Kidney tubule cell (primary cell): ENCODE measurements at places on chromosomes 16 and 17.

DNA sequence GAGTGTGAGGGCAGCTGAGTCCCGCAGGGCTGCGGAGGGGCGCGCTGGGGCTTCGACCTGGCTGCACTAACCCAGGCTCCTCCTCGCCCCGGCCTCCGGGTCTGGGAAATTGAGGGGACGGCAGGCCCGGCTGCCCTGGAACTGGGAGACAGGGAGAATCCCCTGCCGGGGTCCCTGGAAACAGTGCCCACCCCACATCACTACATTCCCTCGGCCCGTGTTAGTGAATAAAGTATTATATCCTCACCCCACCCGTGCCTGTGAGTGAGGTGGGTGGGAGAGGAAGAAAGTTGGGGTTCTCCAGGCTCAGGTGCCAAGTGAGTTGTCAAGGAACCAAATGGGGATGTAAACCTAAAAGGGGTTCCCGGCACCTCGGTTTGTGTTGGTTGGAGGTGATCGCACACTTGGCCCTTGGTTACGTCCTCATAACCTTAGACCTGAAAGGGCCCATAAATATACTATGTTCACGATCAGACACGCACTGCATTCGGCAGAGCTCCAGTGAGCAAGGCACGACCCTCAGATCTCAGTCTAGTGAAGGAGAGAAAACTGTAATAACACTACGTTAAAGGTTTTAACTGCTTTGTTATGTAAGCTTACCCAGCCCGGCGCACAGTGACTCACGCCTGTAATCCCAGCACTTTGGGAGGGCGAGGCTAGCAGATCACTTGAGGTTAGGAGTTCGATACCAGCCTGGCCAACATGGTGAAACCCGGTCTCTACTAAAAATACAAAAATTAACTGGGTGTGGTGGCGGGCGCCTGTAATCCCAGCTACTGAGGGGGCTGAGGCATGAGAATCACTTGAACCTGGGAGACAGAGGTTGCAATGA, 11.2 kb downstream of the ZNF771 start:
- no peak for DNase-seq

GRCh38 chr16:1792836-1793577, 498 bp downstream of the IGFALS start:
- DNase-seq = no peak

DNA sequence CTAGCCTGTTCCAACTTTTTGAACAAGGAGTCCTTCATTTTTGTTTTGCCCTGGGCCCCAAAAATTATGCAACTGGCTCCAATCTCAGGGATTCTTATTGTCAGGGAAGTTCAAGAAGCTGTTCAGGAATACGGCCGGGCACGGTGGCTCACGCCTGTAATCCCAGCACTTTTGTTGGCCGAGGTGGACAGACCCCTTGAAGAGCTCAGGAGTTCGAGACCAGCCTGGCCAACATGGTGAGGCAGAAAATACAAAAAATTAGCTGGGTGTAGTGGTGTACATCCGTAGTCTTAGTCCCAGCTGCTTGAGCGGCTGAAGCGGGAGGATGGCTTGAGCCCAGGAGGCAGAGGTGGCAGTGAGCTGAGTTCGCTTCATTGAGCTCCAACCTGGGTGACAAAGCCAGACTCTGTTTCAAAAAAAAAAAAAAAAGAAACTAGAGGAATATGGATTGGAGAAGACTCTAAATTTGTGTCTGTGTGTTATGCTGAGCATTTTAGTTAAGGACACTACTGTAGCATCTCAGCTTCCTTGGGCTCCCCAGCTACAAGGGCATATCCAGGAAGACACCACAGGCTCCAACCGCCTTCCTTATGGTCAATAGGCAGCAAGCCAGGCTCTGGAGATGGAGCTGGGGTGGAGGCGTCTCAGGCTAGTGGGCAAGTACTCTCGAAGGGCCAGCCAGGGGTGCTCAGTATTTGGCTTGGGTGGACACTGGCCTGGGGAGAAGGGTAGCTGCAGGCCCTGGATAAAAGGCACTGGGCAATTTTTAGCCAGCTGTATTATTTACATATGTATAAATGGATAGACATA, 56.8 kb upstream of the CREBBP start:
- no peak for DNase-seq

- peak; percentile 33 for DNase-seq
These were observed 47.0 kb downstream of the SKAP1 start for GRCh38 chr17:48382989-48383388.

GRCh38 chr17:38894276-38894675, 24.4 kb downstream of the LASP1 start:
- DNase-seq = no peak

GRCh38 chr16:6189216-6189615, 1091.6 kb upstream of the EEF2KMT start:
- DNase-seq = no peak

DNA sequence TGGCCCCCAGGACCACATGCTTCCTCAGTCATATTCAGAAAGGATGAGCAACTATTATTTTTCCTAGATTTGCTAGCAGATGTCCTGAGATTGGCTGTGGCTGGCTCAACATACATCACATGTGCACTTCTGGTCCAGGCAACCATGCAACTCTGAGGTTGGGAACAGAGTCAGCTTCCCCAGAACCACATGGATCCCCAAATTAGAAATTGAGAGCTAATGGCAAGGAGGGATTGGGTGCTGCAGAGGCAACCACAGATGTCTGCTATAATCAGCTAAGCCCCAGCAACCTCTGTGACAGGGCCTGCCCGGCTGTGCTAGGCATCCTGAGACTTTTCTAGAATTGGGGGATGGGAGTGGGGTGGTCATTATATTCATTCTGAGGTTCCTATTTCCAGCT, 33.8 kb upstream of the CLEC18A start:
- DNase-seq = no peak

DNA sequence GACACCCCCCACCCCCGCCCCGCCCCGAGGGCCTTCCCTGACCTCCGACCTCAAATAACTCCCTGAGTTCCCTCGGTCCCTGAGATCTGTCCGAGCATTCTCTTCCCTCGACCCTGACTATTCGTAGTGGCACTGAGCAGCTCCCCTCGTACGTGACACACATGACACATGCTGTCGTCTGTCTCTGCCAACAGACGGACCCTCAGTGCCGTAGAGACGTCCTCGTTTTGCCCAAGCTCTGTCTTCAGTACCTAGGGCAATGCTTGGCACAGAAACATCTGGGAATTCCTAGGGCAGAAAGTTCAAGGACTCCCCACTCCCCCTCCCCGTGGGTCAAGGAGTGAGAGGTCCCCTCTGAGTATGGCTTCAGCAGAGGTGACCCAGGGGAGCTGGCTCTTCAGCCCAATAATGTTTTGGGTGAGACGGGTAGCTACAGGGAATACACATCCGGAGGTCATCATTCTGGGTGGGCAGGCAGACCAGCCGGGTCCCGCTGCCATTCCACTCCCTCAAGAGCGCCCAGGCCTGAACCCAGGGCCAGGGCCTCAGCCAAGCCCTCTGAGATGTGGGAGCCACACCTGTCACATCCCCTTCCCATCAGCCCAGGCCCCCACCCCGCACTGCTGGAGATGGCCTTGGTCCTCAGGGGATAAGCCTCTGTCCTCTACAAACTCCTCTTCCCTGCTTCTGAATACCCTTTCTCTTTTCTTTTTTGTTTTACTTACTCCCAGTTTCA, 671 bp upstream of the FADS6 start:
- no peak for DNase-seq

DNA sequence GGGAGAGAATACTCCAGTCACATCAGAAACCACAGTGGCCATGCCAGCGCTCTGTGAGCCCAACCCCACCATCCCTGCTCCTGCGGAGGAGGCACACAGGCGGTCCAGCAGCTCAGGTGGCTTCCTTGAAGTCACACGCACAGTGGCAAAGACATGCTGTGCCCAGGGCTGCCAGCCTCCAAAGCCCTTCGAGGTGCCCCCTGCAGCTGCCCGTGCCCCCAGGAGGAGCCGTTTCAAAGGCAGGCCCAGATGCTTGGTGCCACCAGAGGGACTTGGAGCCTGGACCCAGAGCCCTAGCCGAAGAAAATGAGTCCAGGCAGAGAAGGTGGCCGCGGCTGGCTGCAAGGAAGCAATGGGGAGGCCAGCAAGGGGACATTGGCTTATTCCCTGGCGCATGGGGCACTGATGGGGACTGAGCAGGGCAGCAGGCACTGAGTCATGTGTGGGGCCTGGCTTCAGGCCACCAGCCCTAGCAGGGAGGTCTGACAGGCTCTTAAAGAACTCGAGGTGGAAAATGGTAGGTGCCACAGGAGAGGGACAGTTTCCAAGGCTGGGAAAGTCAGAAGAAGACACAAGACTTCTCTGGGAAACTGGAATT, 17.2 kb upstream of the CACNG1 start:
- peak; percentile 34 for DNase-seq

DNA sequence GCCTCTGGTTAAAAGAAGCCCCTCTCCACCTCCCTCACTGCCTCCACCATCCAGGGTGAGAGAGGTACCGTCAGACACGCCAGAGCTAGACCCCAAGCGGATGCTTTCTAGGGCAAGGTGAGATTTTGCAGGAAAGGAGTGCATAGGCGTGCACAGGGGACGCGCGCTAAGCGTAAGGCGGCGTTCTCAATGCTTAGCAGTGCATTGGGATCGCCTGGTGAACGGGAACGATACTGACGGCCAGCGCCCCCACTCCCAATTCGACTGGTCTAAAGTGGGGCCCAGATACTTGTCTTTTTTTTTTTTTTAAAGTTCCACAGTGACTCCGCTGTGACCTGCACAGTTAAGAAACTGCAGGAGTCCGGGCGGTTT, 57.9 kb upstream of the CREBBP start:
- DNase-seq = no peak

GRCh38 chr16:10862438-10862837, 14.6 kb upstream of the CIITA start:
- DNase-seq = peak; percentile 80

DNA sequence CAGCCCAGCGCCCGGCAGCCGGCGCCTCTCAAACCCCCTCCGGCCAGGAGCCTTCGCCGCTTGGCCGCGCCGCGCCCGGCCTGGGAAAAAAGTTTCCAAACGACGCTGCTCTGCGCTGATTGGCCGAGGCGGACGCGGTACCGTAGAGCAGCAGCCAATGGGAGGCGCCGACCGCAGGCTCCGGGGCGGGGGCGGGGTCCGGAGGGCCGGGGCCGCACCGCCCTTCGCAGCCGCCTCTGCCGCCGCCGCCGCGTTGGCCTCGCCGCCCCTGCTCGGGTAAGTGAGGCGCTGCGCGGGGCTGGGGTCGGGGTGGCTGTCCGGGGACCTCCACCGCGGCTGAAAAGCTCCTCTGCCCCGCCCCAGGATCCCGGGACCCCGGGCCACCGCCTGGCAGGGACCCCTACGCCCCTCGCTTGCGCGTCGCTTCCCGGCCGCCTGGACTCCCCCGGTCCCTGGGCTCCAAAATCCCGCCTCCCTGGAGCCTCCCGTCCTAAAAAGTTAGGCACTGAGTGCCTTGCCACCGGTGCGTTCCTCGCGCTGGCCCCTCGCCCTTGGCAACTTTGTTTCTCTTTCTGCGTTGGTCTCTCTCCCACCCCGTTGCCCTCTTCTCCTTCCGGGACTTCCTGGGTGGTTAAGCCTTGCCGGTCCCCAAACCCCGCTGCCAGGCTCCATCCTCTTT, at the start of gene NDE1:
NDE1 (plus strand) TSS at position 227 of the 679 bp plus-strand sequence. CDS start 14,534 bp downstream, outside the sequence.
- DNase-seq = peak; percentile 90

DNA sequence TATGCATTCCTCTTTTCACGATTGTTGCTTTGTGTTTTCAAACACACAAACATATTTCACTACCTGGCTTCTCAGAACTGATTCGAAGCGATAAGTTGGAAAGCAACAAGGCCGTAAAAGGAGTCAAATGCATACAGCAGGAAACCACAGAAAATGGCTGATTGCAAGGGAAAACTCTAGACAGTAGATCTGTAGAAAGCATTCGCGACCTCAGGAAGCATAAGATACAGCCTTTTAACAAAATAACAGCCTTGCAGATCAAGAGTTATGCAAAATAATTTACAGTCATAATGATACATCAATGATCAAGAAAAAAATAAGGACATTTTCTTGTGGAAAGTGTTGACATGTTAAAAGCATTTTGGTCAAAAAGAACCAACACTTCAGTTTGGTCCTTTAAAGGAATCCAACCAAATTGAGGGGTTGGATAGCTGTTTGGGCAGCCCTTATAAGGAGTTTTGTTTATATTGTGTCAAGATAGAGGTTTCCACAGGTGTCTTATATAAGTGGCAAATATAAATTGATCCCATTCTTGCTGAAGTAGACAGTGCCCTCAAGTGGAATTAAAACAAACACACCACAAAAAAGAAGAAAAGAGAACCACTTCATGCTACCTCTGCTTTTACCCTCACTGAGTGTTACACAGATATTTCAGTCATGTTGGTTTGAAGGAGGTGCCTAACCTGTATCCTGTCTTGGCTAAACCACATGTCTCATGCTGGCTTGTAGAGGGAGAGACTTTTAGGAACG, 5.5 kb downstream of the CYLD start:
- peak; percentile 12 for DNase-seq

GRCh38 chr17:66432996-66433551, 130.7 kb downstream of the PRKCA start:
- DNase-seq = no peak

DNA sequence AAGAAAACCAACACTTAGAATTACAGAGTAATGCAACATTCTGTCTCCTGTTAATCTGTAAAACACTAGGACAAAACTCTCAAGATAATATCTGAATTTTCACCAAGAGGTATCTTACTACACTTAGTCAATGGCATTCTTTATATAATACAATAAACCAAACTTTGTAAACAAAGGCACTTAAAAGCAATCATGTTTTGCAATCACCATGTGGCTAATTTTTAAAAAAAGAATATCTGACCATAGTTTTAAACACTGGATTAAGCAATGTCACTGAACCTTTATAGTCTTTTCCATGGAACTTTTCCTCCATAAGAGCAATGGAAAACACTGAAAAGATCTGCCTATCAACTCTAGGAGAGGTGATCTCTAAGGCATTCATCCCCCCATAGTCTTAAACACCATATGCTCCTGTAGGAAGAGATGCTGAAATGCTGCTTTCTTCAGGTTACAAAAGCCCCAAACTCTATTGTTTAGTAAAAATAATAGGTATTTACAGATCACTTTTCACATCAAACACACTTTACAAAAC, 144.2 kb upstream of the CORO6 start:
- no peak for DNase-seq

DNA sequence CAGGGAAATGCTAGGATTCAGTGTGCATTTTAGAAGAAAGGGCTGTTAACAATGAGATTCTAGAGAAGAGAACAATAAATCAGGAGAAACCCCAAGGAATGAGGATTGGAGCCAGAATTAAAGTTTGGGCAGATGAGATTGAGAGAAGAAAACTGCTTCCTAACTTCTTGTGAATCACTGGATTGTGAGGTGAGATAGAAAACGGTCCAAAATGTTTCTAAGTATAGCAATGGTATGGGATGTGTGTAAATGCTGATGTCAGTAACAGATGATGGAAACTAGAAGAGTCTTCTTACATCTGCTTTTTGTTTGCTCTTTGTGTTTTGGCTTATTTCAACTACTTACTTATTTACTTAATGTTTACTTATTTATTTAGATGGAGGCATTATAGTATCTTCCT, 123.0 kb downstream of the KCNJ2 start:
- DNase-seq = no peak

DNA sequence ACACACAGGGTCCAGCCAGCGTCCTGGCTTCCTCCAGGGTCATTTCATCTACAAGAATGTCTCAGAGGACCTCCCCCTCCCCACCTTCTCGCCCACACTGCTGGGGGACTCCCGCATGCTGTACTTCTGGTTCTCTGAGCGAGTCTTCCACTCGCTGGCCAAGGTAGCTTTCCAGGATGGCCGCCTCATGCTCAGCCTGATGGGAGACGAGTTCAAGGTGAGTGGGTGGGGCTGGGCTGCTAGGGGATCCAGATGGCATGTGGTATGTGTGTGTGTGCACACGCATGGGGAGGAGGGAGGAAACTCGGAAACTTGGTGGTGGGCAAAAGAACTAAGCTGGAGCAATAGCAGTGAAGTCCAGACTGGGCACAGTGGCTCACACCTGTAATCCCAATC, 11.5 kb downstream of the CETP start:
- no peak for DNase-seq
